ENCODE measurements at places on chromosomes 2 and 18.

DNA sequence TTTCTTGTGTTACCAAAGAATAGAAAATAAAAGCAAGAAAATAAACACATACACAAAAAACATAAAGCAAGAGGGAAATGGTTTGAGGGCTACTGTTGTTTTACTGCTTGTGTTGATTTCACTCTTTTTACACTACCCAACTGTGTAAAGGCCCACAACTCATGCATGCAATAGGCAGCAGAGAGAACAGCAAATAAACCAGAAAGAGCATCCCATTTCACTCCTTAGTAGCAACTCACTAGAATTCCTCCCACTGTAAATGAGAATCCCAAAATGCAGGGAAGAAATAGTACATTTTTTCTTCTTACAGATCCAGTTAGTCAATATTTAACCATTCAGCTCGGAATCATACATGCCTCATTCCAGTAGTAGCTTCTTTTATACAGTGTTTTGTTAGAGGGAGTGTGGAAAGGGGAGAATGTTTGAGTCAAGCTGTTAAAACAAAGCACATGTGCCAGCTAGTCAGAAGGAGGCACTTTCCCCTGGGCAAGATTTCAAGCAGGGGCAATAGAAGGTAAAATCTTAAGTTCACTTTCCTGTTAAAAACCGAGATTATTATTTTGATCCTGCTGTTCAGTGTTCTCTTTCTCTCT, 147.2 kb upstream of the FAM98A start:
- no peak for DNase-seq

DNA sequence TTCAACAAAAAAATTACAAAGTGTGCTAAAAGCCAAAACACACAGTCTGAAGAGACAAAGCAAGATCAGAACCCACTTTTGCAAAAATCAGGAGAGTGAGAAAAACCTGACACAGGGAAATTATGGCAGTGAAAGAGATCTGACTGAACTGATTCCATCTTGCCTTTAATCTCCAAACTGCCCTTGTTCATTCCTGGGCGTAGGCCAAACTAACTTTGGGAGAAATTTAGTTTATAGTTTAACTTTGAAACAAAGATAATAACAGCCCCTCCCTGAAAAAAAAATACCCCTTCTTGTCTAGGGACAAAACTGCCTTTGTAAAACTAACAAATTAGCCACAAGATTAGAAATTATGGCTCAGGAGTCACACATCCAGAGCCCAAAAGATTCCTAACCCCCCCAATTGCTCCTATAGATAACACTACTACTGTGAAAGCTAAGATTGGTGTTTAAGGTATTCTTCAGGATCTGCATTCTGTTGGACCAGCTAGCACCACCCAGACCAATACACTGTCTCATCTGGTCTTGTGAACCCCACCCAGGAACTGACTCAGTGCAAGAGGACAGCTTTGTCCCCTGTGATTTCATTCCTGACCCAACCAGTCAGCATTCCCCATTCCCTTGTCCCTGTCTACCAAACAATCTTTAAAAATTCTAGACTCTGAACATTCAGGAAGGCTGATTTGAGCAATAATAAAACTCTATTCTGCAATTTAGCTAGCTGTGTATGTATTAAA, 226.1 kb upstream of the SH3BP4 start:
- peak; percentile 13 for DNase-seq

- no peak for DNase-seq
These were observed 144.1 kb downstream of the EVA1A start for GRCh38 chr2:75416420-75417342.

DNA sequence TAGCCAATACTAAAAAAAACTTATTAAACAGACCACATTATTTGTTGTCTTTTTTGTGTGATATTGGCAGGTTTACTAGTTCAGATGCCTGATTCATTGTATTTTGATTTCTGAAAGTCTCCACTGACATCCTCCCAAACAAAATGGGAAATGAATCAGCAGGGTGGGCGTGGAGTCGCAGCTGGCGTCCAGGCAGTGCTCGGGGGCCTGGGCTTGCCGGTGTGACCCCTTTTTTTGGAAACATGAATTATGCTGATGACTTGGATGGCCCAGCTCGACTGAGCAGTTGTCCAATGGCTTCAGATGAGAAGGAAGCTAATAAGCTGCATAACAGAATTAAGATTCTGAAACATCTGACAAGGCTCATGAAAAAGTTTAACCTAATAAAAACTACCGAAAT, 1.7 kb upstream of the KCNG2 start:
- no peak for DNase-seq

DNA sequence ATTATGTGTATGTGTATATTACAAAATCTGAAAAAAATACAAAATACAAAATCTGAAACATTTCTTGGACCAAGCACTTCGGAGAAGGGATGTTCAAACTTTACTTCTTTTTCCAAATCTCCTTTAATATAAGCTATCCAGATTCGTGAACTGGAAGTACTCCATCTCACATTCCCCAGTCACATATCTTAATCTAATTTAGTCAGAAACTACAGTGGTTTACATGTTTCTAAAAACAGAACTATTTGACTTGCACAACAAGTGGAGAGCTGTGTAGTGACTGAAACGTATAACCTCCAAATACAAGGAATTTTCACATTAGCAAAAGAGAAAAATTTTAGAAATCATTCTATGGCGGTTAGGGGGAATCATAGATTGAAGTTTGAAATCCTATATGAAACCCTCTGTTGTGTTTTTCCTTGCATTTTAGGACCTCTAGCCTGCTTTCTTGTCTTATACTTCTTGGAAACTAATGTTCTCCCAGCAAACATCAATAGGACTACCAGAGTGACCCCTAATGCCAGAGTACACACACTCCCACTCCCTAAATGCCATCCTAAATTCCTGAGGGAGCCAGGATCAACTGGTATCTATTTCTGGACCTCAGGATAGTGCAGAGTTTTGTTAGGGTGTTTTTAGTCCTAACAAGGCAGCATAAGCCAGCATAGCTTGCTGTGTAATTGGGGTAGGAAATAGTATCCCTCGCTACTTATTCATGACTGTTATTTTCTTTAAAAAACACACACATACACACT, 30.2 kb upstream of the ROCK1 start:
- no peak for DNase-seq

- no peak for DNase-seq
These were observed 174.5 kb upstream of the ZEB2 start for GRCh38 chr2:144694456-144694855.

GRCh38 chr2:206642075-206643025, at the start of gene FAM237A:
Gene FAM237A, plus strand, starts transcription at chr2:206642487. Its CDS starts 1,750 bp downstream, at chr2:206644237.
- peak; percentile 9 for DNase-seq

DNA sequence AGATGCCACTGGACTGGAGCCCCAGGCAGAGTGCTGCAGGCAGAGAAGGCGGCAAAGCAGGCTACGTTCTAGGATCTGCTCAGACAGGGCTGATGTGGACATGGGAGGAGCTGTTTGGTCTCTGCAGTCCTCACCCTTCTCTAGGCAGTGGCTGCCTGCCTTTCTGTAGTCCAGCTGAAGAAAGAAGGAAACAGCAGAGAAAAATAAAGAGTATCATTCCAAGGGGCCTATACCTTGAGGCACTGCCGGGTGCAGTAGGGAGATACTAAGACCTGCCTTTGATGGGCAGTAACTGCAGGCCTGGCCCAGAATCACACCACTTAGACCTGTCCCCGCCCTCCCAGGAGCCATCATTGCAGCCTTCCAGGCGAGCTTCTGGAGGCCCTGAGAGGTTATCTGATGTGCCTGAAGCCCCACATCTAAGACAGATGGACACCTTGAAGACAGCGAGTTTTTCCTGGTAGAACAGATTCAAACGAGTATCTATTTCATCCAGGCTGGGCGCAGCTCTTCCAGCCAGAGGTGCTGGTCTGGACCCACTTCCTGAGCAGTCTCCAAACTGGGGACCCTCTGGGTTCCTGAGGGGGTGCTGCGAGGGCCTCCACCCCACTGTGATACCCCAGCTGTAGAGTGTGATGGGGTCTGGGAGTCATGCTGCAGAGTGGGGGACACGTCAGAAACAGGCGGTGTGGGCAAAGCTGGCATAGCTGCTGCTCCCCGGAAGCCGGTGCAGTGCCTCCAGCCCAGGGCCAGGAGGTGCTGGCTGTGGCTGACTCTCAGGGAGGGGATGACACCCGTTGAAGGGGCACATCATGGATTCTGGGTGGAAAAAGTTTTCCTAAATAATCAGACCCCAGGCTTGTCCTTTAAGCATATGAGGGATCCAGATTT, 87.3 kb upstream of the OTOS start:
- DNase-seq, result no peak

DNA sequence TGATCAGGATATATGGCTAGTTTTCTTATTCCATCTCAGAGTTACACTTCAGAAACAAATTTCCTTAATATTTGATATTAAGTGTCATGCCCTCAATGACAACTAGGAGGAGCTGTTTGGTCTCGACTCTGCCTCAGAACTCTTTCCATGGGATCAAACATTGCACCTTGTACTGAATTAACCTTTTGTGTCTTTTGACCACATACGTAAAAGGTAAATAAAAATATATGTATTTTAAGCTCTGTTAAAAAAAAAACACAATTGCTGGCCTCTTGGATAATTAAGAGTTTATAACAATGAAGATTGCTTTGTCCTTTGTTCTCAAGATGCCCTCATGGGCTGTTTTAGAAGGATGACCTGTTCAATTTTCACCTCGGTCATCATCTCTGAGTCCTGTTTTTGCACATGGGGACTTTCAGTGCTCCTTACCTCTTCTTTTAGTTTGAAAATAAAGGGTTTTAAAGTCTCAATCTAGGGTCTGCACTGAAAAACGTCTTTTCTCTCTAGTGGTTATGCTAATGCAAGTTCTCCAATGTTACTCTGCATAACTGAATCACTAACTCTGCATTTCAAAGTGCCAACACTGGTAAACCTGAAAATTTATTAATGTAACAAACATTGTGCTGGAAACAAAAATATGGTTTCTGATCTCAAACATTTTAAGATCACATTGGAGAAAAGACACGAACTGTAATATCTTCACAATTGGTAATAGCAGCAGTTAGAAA, 18.8 kb upstream of the FN1 start:
- DNase-seq, result no peak

- DNase-seq, result no peak
These were observed 209.9 kb downstream of the TDRD15 start for GRCh38 chr2:21333684-21334083.

GRCh38 chr2:121197369-121198091, 87.5 kb downstream of the TFCP2L1 start:
- no peak for DNase-seq

- DNase-seq, result peak; percentile 11
These were observed 127.3 kb downstream of the RNF144A start for GRCh38 chr2:7044253-7045250.

Data from keratinocyte (primary cell).